A549 treated with CpdA at 1 μM for 4 hours (cell line): ENCODE measurements at places on chromosomes 16 and 17. TPM values are rescaled to one million over a fixed set of nuclear protein-coding genes. Genes with fewer than 3 reads are reported as not detected.

The HSPB9 gene
- total RNA-seq: not detected in 5 replicates

The TK1 gene
- total RNA-seq: 213 to 277 TPM (median 227 TPM) in 5 replicates

The OSBPL7 gene
- 7.2 to 9.4 TPM (median 8.9 TPM) in 5 replicates for total RNA-seq

The ZNF385C gene
- 0.13 to 0.27 TPM (median 0.19 TPM) in 4 of 5 replicates, not detected in the other for total RNA-seq

The RSL1D1 gene
- total RNA-seq: 217 to 294 TPM (median 237 TPM) in 5 replicates

The FOXK2 gene
- total RNA-seq: 43.3 to 56.8 TPM (median 53.5 TPM) in 5 replicates

The PER1 gene
- total RNA-seq: 3.5 to 5.7 TPM (median 4.7 TPM) in 5 replicates

The PABPN1L gene
- total RNA-seq: not detected in 5 replicates

The SPNS2 gene
- 7.3 to 13.9 TPM (median 10.7 TPM) in 5 replicates for total RNA-seq

The PERCC1 gene
- total RNA-seq: not detected in 5 replicates

The PRSS8 gene
- total RNA-seq: 0.21 to 0.33 TPM (median 0.24 TPM) in 5 replicates

The NEK8 gene
- 4.0 to 5.7 TPM (median 4.7 TPM) in 5 replicates for total RNA-seq

The PLLP gene
- total RNA-seq: 1.2 to 1.9 TPM (median 1.7 TPM) in 5 replicates

The KRT32 gene
- total RNA-seq: 0.06 to 0.08 TPM in 2 of 5 replicates, not detected in the others

The GP1BA gene
- 0.03 TPM in 1 of 5 replicates, not detected in the others for total RNA-seq

The MYH2 gene
- total RNA-seq: not detected in 5 replicates

The CLEC18B gene
- 0.25 to 0.54 TPM (median 0.37 TPM) in 4 of 5 replicates, not detected in the other for total RNA-seq

The MYCBPAP gene
- 0.32 to 1.0 TPM (median 0.37 TPM) in 5 replicates for total RNA-seq

The TBX4 gene
- total RNA-seq: 0.09 to 0.41 TPM (median 0.15 TPM) in 5 replicates

The MIEF2 gene
- total RNA-seq: 7.5 to 10.4 TPM (median 8.7 TPM) in 5 replicates

The SPATA22 gene
- total RNA-seq: not detected in 5 replicates

The TP53 gene
- total RNA-seq: 48.7 to 61.6 TPM (median 55.2 TPM) in 5 replicates

The SHBG gene
- total RNA-seq: 0.68 to 1.0 TPM (median 0.73 TPM) in 5 replicates

The STX1B gene
- total RNA-seq: 1.4 to 2.2 TPM (median 1.7 TPM) in 5 replicates

The ZNF624 gene
- total RNA-seq: 1.5 to 3.8 TPM (median 2.8 TPM) in 5 replicates

The ASPA gene
- total RNA-seq: not detected in 5 replicates

The SEC14L5 gene
- total RNA-seq: 0.02 to 0.12 TPM (median 0.04 TPM) in 4 of 5 replicates, not detected in the other

The KRTAP4-1 gene
- total RNA-seq: 0.07 to 0.56 TPM (median 0.26 TPM) in 4 of 5 replicates, not detected in the other

The PRSS22 gene
- total RNA-seq: 2.3 to 3.6 TPM (median 2.7 TPM) in 5 replicates

The ITGA2B gene
- total RNA-seq: 1.0 to 1.9 TPM (median 1.6 TPM) in 5 replicates

The ALOX12B gene
- total RNA-seq: 0.68 to 1.8 TPM (median 1.0 TPM) in 5 replicates

The OR1F1 gene
- 0.29 to 0.48 TPM (median 0.40 TPM) in 3 of 5 replicates, not detected in the others for total RNA-seq

The CDH1 gene
- total RNA-seq: 3.6 to 4.9 TPM (median 4.4 TPM) in 5 replicates

The OMG gene
- not detected in 5 replicates for total RNA-seq

The HOXB1 gene
- total RNA-seq: not detected in 5 replicates

The OR2C1 gene
- total RNA-seq: not detected in 5 replicates

The RAMP2 gene
- 0.65 to 1.3 TPM (median 0.99 TPM) in 5 replicates for total RNA-seq

The TEX19 gene
- 0.22 to 0.59 TPM (median 0.33 TPM) in 5 replicates for total RNA-seq

The GAS2L2 gene
- 0.09 to 0.21 TPM (median 0.12 TPM) in 4 of 5 replicates, not detected in the other for total RNA-seq

The SEPTIN1 gene
- total RNA-seq: 1.4 to 2.2 TPM (median 1.8 TPM) in 5 replicates

The ZNF276 gene
- total RNA-seq: 15.7 to 18.2 TPM (median 17.5 TPM) in 5 replicates

The USP6 gene
- total RNA-seq: 0.01 to 0.05 TPM (median 0.03 TPM) in 4 of 5 replicates, not detected in the other

The SNX20 gene
- not detected in 5 replicates for total RNA-seq

The PRSS33 gene
- total RNA-seq: 0.03 TPM in 1 of 5 replicates, not detected in the others

The NUTF2 gene
- 231 to 244 TPM (median 242 TPM) in 5 replicates for total RNA-seq

The AANAT gene
- total RNA-seq: 0.25 to 0.50 TPM (median 0.31 TPM) in 4 of 5 replicates, not detected in the other

The CMTM1 gene
- total RNA-seq: 0.89 to 2.0 TPM (median 1.5 TPM) in 4 of 5 replicates, not detected in the other

The SRL gene
- total RNA-seq: 0.01 to 0.05 TPM (median 0.03 TPM) in 3 of 5 replicates, not detected in the others

The FBXW10B gene
- 2.2 to 4.2 TPM (median 3.7 TPM) in 5 replicates for total RNA-seq

The CALB2 gene
- total RNA-seq: 5.8 to 8.8 TPM (median 7.2 TPM) in 5 replicates

The CCL13 gene
- total RNA-seq: not detected in 5 replicates

The HCRT gene
- total RNA-seq: 0.10 TPM in 1 of 5 replicates, not detected in the others

The CACNG4 gene
- 8.3 to 12.0 TPM (median 10.1 TPM) in 5 replicates for total RNA-seq

The ALDH3A2 gene
- total RNA-seq: 152 to 175 TPM (median 165 TPM) in 5 replicates

The CCL8 gene
- not detected in 5 replicates for total RNA-seq

The ABAT gene
- total RNA-seq: 0.41 to 0.52 TPM (median 0.46 TPM) in 5 replicates

The ITGAD gene
- 0.02 to 0.15 TPM in 2 of 5 replicates, not detected in the others for total RNA-seq

The VAT1L gene
- 0.01 to 0.05 TPM in 2 of 5 replicates, not detected in the others for total RNA-seq

The MYADML2 gene
- total RNA-seq: not detected in 5 replicates

The PPP1R27 gene
- total RNA-seq: 0.18 to 0.40 TPM in 2 of 5 replicates, not detected in the others
